NCI-H1092 treated with DMSO at 0.1 percent for 48 hours (cell line): ENCODE measurements at places on chromosomes 1 and 21.

- no peak for DNase-seq
These were observed 8.0 kb upstream of the PLCH2 start for GRCh38 chr1:2468041-2468472.

DNA sequence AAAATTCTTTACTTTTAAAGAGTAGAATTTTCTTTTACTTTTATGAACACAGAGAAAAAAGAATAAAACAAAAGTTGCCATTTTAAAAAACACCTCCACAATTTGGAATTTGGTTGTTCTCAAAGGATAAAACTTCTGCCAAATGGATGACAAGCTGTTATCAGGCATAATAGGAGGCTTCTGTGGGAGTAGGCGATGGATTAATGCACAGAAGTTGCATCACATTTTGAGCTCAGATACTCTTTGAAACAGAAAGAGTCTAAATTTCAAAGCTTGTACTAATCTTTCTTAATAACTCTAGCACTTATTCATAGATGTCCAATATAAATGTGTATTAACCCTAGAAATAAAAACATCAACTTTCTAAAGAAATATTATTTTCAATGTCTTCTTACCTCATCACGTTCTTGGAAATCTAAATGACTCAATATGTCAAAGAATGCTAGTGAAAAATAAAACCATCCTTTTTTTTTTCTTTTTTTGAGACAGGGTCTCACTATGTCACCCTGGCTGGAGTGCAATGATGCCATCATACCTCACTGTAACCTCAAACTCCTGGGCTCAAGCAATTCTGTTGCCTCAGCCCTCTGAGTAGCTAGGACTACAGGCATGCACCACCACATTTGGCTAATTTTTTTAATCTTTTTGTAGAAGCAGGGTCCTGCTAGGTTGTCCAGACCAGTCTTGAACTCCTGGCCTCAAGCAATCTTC is 112.8 kb upstream of the USP25 start:
- no peak for DNase-seq

DNA sequence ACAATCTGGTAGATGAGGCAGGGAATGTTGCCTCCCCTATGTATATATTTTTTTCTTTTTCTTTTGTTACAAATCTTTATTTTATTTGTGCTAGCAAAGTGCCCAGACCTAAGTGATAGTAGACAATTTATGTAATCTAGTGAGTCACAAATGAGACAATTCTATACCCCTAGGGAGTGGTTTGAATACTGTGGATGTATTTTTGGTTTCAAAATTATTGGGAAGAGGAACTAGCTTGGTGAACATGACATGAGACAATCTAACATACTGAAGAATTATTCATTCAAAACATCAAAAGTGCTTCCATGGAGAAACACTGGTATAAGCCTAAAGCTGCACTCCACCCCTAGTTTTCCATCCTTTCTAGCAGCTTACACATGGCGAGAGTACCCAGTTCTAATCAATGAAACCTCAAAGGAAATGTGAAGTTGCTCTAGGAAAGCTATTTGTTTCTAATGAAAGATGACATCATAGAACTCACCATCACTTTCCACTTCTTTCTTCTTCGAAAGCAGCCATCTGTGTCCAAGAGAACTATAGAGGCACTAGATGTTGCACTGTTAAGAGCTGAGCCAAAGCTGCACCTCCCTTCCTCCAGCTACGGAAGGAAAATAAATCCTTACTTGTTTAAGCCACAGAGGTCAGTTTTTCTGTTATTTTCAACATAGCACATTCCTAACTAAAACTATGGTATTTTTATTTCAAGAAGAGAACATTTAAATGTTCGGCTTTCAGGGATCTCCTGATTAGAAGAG is 764.6 kb downstream of the LTN1 start:
- no peak for DNase-seq

- DNase-seq, result no peak
These were observed 19.5 kb upstream of the ARHGEF10L start for GRCh38 chr1:17520041-17520440.

DNA sequence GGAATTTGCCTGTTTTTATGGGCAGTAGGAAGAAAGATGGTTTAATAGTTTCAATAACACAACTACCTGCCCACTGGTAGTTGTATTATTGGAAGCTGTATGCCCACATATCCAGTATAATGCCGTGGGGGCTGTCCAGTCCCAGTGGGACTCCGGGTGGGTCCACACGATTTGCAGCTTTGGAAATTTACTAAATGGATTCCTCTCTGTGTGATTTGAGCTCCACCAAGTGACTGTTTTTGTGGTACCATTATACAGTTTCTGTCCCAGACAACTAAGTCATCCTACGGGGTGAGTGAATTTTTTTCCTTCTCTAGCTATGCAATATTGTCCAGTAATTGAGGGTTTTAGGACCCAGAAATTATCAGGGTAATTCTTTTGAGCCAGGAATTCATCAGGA is 86.8 kb downstream of the PLA2G4A start:
- no peak for DNase-seq

DNA sequence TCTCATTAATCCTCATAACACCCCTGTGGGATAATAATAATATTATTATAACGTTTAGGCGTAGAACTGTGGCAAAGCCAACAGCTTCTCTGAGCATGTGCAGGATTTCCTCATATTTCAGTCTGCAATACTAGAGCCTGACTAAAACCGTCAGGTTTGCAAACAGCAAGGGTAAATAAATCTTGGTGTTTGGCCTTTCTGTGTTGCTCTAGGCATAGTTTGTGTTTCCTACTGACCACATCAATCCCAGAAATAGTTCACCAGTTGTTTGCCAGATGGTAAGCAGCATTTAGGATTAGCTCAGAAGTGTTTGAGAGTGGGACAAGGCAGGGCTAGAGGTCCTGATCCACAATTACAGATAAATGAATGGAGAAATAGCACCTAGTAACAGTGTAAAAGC is 2.8 kb upstream of the KCNA3 start:
- DNase-seq, result peak; percentile 16

- no peak for DNase-seq
These were observed 41.1 kb downstream of the INPP5B start for GRCh38 chr1:37905727-37906126.

- no peak for DNase-seq
These were observed 7.2 kb upstream of the RNU1-1 start for GRCh38 chr1:16521288-16521583.

DNA sequence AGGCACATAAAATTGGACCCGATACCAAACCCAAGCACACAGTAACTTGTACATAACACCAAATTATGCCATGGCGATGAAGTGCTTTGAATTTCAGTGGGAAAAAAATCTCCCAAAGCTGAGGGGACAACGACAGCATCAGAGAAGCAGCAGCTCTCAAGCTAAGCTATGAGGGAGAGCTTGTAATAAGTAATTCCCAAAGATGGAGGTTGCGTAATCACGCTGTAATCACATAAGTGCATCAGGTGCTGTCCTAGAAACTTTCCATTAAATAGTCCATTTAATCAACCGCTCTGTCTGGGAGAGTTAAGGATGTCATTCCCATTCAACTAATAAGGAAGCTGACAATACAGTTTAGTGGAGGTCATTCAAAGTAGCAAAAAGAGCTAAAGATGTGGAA is 37.6 kb upstream of the KRTAP19-8 start:
- DNase-seq, result no peak

DNA sequence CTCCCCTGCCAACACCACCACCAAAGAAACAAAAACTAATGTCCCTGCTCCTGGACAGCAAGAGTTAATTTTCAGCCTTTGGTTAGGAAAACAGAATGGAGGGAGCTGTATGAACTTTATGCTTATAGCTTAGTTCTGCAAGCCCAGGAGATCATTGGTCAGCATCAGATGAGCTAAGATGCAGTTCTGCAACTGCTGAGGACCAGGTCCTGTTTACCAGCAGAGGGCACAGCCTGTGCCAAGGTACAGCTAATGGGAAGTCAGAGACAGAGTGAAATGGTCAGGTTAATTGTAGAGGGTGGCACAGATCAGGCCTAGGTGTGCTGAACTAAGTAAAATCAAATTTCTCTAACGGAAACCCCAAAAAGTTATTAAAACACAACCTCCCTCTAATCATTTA is 161.3 kb downstream of the ROR1 start:
- no peak for DNase-seq

DNA sequence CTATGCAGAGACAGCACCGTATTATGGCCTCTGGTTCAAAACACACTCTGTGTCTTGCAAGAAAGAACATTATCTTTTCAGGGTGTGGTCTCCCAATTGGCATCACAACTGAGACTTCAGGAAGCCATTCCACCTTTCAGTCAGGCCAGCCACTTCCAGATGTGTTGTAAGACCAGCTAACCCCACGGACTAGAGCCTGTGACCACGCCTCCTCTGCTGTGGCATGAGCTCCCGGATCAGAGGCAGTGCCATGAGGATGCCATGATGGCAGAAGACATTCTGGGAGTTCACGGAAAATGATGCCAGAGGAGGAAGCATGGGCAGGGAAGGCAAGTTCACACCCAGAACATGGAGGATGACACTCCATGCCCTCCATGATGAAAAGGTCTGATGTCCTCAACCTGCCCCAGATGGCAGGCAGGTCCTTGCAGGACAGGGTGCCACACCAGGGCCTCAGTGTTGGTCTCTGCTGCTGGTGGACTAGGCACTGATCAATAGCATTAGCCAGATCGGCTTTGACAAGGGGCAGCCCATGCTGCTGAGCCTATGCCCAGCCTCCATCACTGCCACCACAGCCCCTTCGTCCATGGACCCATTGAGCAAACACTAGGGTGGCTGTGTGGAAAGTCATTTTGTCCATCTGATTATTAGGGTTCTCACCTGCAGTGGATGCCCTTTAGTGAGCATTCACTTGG is 341.6 kb downstream of the MATN1 start:
- no peak for DNase-seq

- peak; percentile 89 for DNase-seq
These were observed 79.7 kb downstream of the PBX1 start for GRCh38 chr1:164638492-164639202.

DNA sequence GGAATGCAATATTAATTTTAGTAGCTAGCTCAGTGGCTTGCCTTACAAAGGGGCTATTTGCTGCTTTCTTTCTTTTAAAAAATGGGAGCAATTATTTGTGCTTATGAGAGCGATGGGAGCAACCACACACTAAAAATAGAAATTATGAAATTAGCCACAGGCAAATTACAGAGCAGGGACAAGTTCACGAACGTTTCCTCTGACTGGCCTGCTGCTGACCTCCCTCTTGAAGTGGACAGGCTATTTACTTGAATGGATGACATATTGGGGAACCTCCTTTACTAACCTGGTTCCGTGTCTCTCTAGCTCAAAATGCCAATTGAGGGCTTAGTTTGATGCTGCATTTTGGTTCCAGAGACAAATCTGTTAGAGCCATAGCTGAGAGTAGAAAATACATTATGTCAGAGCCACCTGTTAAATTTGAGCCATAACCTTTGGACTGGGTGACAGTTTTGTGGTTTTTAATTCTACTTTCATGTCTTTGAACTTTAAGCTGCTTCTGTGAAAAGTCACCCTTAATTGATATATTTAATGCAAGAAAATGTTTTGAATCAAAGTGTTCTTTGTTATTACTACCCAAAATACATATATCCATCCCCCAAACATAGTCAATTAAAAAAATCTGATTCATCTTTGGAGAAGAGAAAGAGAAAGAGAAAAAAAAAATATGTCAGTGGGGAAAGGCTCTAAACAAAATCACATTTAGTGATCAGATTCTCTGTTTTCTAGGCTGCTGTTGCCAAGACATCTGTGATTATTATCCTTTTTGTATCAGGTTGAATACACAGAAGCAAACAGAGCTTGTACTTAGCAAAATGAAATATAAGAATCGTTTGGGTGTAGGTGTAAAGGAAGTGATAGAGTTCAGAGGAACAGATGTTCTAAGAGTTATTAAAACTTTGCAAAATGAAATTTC is 351.9 kb downstream of the ADGRL2 start:
- DNase-seq, result peak; percentile 39

GRCh38 chr1:53552981-53553733 is 94.0 kb downstream of the DMRTB1 start:
- DNase-seq, result no peak

DNA sequence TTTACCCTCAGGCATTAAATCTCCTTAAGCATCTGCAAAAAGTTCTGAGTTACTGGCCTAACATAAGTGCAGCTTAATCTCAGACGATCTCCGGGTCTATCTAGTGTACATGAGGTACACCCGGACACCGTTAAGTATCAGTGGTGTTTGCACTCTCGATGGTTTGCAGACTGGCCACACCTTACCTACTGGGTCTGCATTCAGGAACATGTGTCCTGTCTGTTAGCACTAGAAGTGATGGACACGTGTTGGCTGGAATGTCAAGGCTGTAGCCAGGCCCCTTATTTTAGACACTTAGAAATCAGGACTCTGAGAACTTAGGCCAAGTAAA is 783 bp upstream of the AGL start:
- DNase-seq, result no peak

DNA sequence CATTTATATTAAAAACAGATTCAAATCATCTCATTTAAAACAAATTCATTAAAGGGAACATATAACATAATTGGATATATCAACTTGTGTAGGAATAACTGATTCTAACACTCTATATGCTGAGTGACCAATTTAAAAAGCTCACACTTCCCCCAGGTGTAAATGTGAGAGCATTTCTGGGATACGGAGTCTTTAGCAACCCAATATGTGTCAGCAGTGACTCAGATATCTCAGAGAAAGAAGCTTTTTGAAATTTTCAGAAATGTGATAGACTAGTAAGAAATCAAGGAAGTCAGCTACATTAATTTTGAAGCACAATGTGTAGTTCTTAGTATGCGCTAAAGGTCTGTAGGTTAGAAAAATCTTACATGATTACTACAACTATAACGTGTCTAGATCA is 87.9 kb upstream of the SERTAD4 start:
- DNase-seq, result no peak

DNA sequence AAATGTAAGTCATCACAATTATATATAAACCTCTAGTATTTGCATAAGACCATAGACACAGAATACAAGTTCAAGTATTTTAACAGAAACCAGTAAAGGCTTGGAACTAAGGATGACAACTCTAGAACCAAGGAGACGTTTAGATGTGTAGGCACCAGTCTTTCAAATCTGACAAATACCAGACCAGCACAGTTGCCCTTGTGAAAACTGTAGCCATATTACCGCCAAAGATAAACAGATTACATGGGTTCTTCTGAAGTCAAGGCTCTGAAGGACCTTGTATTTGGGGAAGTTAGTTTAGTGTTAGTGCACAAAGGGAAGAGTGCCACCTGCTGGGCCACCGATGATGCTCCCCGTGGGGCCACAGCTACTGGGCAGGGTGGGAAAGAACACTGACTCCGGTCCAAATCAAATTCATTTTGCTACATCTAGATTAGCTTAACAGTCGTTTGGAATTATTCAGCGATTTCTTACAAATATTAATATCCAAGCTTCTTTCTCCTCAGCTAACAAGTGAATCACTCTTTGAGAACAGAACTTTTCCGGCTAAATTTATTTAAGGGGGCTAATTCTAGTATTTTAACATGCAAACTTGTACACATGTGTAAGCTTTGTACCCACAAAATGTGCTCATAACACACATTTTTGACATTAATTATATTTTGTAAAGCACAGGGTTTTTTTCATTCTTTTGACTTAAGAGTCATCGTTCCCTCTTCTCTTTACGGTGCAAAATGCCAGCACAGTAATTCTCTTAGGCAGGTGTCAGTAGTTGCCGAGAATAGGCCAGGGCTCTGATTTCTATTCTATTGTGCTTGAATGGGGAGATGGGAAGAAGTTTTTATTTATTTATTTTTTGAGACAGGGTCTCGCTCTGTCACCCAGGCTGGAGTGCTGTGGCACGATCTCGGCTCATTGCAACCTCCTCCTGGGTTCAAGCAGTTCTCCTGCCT is 8.0 kb upstream of the NIBAN1 start:
- DNase-seq, result peak; percentile 73
